Colonic mucosa (tissue), 4 donors: ENCODE measurements at places on chromosomes 1 and 21.

GRCh38 chr1:67053535-67053784, 488 bp downstream of the SLC35D1 start:
- peaks cover 16% of the 10 kb centered on the region for H3K4me1 ChIP-seq
- peak overlapping the region; percentile 67 for H3K4me3 ChIP-seq
- H3K36me3 ChIP-seq, result no peaks in the 10 kb centered on the region
- peak overlapping the region; percentile 92 for H3K27ac ChIP-seq
- H3K27me3 ChIP-seq, result no peaks in the 10 kb centered on the region

- no peak overlapping the region for H3K4me3 ChIP-seq
- no peak for DNase-seq
These were observed 69.5 kb downstream of the RHOU start for GRCh38 chr1:228804640-228805413.

- no peak overlapping the region for H3K27ac ChIP-seq
- H3K4me1 ChIP-seq, result no peaks in the 10 kb centered on the region
- H3K27me3 ChIP-seq, result no peaks in the 10 kb centered on the region
These were observed 25.7 kb downstream of the PER3 start for GRCh38 chr1:7809742-7810141.

DNA sequence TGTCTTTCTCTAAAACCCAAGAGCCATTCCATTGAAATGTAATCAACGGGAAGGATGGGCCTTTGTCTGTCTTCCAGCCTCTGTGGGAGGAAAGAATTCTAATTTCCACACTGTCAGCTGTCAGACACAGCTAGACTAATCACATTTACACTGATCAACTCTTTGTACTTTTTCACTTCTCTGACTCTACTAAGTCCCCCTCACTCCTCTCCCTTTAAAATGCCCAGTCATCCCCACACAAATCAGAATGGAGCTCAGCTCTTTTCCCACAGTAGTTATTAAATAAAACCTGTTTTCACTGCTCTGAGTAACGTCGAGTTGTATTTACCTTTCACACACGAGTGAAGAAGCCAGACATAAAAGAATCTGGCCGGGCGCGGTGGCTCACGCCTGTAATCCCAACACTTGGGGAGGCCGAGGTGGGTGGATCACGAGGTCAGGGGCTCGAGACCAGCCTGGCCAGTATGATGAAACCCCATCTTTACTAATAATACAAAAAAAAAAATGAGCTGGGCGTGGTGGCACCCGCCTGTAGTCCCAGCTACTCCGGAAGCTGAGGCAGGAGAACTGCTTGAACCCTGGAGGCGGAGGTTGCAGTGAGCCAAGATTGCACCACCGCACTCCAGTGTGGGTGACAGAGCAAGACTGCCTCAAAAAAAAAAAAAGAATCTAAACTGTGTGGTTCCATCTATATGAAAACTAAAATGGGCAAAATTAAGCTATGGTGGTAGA, 13.3 kb downstream of the ZBTB8OS start:
- H3K27ac ChIP-seq, result no peak overlapping the region
- no peak for DNase-seq
- H3K36me3 ChIP-seq, result no peaks in the 10 kb centered on the region
- H3K27me3 ChIP-seq, result no peaks in the 10 kb centered on the region
- no peak overlapping the region for H3K4me3 ChIP-seq

DNA sequence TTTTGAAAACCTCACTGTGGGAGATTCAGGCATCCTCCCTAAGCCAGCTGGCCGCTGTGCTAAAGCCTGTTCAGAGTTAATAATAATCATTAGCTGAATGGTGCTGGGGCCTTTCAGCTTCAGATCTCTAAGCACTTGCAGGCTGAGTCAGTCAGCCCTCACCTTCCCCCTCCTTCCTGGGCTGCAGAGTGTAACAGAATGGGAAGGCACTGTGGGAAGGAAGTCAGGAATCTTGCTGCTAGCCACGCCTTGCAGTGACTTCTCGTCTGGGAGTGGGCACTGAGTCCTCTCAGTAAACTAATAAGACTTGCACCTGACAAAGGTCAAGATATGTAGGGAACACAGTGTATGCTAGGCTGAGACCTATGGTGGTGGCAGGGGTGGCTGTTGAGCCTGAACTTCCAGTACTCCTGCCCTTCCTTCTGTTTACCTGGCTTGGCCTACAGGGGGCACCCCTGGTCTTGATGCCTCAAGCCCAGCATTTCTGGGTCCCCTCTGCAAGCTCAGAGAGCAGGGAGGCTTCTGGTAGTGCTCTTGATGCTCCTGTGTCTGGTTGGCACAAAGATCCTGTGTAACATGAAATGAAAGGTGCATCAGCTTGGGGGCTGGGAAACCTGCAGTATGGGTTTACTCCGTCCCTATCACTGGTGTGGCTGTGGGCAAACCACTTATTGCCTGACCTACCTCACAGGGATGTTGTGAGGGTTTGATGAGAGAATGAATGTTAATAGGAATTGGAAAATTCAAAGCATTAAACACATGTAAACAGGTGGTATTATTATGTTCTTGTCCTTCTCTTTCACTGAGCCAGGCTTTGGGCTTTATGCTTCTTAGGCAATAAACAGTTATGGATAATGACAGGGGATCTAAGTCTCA, 6.0 kb downstream of the CYB561D1 start:
- H3K27ac ChIP-seq, result peak overlapping the region; percentile 28
- H3K4me1 ChIP-seq, result peaks cover 16% of the 10 kb centered on the region
- peaks cover 5% of the 10 kb centered on the region for H3K36me3 ChIP-seq
- no peak overlapping the region for H3K4me3 ChIP-seq

DNA sequence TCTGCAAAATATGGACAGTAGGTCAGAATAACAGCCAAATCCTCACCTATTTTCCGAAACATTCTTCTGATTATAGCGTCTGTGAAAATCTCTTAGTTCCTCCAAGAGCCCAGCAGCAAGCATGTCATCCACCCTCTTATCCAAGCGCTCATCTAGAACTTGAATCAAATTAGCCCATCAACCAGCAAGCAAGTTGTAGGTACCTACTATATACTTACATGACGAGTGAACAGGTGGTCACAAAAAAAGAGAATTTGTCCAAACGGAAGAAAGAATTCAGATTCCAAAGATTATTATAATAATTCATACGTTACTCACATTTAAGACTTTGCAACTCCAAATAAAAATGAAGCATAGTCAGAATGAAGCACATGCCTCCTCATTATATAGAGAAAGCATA, 35.4 kb downstream of the TRIT1 start:
- peaks cover 14% of the 10 kb centered on the region for H3K4me1 ChIP-seq
- no peak overlapping the region for H3K27ac ChIP-seq
- H3K27me3 ChIP-seq, result no peaks in the 10 kb centered on the region
- peaks cover 4% of the 10 kb centered on the region for H3K36me3 ChIP-seq
- no peak overlapping the region for H3K4me3 ChIP-seq
- no peak for DNase-seq

- peak within 1 kb of the TSS; percentile 67 for H3K4me3 ChIP-seq
- H3K4me1 ChIP-seq, result peaks cover 9% of the 10 kb centered on the region
- H3K27me3 ChIP-seq, result no peaks in the 10 kb centered on the region
- H3K36me3 ChIP-seq, result no peaks in the 10 kb centered on the region
These were observed at the start of gene GLMP for GRCh38 chr1:156295391-156295947. GLMP (minus strand) TSS chr1:156295679; CDS start chr1:156295645, 34 bp downstream.

DNA sequence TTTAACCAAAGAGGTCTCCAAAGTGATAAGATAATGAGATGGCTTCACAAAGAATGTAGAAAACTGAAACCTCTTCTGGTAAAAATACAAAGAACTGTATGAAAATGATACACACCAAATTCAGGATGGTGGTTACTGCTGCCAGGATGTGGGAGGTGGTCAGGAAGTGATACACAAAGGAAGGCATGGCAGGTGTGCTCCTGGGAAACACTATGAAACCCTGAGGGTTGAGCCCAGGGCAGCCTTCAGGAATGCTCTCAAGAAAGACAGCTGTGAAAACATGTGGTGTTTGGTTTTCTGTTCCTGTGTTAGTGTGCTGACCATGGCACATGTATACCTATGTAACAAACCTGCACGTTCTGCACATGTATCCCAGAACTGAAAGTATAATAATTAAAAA, 109.3 kb downstream of the NTNG1 start:
- DNase-seq, result no peak
- H3K4me1 ChIP-seq, result no peaks in the 10 kb centered on the region
- no peaks in the 10 kb centered on the region for H3K36me3 ChIP-seq
- H3K27ac ChIP-seq, result no peak overlapping the region

DNA sequence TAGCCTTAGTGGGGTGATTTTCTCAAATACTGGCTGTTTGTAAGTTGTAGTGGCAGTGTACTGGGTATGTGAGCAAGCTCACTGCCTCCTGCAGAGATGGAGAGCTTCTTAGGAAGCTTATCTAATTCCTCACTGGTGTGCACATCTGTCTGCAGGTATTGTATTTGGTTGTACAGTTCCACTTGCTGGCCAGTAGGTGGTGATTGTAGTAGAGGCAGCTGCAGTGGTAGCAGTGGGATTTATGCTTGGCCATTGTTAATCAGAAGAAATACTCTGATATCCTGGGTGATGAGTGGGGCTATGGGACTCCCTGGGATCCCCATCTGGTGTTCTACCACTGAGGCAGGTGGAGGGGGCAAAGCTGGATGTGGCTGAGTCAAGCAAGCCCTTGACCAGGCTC, 276.1 kb upstream of the SPAG17 start:
- no peak overlapping the region for H3K4me3 ChIP-seq
- H3K27me3 ChIP-seq, result no peaks in the 10 kb centered on the region
- DNase-seq, result no peak
- H3K36me3 ChIP-seq, result no peaks in the 10 kb centered on the region

GRCh38 chr1:174995121-174995520, 4.6 kb upstream of the CACYBP start:
- H3K36me3 ChIP-seq, result no peaks in the 10 kb centered on the region
- H3K27me3 ChIP-seq, result no peaks in the 10 kb centered on the region
- DNase-seq, result no peak
- no peak overlapping the region for H3K27ac ChIP-seq

DNA sequence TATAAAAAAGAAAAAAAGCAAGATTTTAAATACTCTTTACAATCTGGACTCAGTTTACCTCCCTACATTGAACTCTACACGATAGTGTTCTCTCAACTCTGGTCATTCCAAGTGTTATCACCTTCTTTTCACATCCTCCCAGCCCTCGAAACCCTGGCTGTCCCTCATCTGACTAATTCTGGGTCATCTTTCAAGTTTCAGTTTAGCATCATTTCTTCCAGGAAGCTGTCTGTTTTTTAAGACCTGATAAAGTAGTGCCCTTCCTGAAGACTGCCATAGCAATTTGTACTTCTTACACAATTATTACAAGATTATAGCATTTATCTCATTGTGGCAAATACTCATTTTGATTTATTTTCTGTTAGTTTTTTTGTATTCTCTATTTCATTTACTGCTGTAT, 1.2 kb downstream of the ALG14 start:
- peak overlapping the region; percentile 87 for H3K27ac ChIP-seq
- H3K4me1 ChIP-seq, result no peaks in the 10 kb centered on the region
- H3K36me3 ChIP-seq, result no peaks in the 10 kb centered on the region
- no peaks in the 10 kb centered on the region for H3K27me3 ChIP-seq

GRCh38 chr21:36858320-36858957, 108.0 kb downstream of the HLCS start:
- H3K27ac ChIP-seq, result no peak overlapping the region
- no peaks in the 10 kb centered on the region for H3K36me3 ChIP-seq
- no peaks in the 10 kb centered on the region for H3K4me1 ChIP-seq
- no peaks in the 10 kb centered on the region for H3K27me3 ChIP-seq
- no peak for DNase-seq

- H3K27me3 ChIP-seq, result no peaks in the 10 kb centered on the region
- H3K36me3 ChIP-seq, result no peaks in the 10 kb centered on the region
- H3K4me3 ChIP-seq, result no peak overlapping the region
- no peak for DNase-seq
- H3K27ac ChIP-seq, result no peak overlapping the region
These were observed 641.5 kb upstream of the PLXNA2 start for GRCh38 chr1:208885650-208886049.

GRCh38 chr1:236472850-236473788, 50.7 kb upstream of the LGALS8 start:
- no peaks in the 10 kb centered on the region for H3K27me3 ChIP-seq
- H3K27ac ChIP-seq, result no peak overlapping the region
- H3K4me1 ChIP-seq, result no peaks in the 10 kb centered on the region
- no peak for DNase-seq
- no peak overlapping the region for H3K4me3 ChIP-seq

DNA sequence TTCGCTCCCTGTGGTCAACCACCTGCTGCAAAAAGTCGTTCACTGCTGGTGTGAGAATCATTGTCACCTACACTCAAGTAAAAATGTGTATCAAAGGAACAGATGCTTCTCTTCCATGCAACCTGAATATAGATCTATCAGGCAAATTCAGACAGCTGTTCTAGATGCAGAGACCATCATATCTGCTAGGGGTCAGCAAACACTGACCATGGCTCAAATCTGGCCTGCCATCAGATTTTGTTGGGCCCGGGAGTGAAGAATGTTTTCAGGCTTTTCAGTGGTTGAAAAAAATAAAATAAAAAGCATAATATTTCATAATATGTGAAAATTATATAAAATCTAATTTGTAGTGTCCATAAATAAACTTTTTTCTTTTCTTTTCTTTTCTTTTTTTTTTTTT, 199.6 kb downstream of the RGS7 start:
- H3K27ac ChIP-seq, result no peak overlapping the region
- H3K4me3 ChIP-seq, result no peak overlapping the region
- no peak for DNase-seq
- no peaks in the 10 kb centered on the region for H3K27me3 ChIP-seq

GRCh38 chr1:204046346-204046745, 26.6 kb upstream of the SOX13 start:
- H3K27ac ChIP-seq, result no peak overlapping the region
- no peak for DNase-seq
- H3K4me1 ChIP-seq, result no peaks in the 10 kb centered on the region
- H3K27me3 ChIP-seq, result no peaks in the 10 kb centered on the region
- H3K36me3 ChIP-seq, result no peaks in the 10 kb centered on the region
- no peak overlapping the region for H3K4me3 ChIP-seq

DNA sequence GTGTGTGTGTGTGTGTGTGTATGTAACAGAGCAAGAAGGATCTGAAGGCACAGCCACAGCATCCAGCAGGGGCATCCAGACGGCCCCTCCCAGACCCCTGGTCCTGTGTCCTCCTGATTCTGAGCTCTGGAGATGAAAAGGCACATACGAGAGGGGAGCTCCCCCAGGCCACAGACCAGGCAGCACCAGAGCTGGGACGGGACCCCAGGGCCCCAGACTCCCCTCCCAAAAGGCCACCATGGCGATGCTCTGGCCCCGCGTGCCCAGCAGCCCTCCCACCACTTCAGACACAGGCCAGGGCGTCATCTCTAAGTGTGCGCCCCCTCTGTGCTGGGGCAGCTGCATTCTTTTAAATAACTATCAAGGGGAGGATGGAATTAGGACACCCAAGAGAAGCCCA, 245.8 kb downstream of the MATN1 start:
- H3K27me3 ChIP-seq, result no peaks in the 10 kb centered on the region
- no peaks in the 10 kb centered on the region for H3K36me3 ChIP-seq
- H3K4me1 ChIP-seq, result no peaks in the 10 kb centered on the region
- no peak for DNase-seq
- H3K27ac ChIP-seq, result no peak overlapping the region

GRCh38 chr1:7538033-7538432, 233.1 kb upstream of the VAMP3 start:
- H3K36me3 ChIP-seq, result no peaks in the 10 kb centered on the region
- H3K27me3 ChIP-seq, result no peaks in the 10 kb centered on the region
- H3K4me3 ChIP-seq, result no peak overlapping the region
- no peak overlapping the region for H3K27ac ChIP-seq

- no peaks in the 10 kb centered on the region for H3K27me3 ChIP-seq
- no peak overlapping the region for H3K4me3 ChIP-seq
- DNase-seq, result no peak
- H3K36me3 ChIP-seq, result no peaks in the 10 kb centered on the region
- no peak overlapping the region for H3K27ac ChIP-seq
These were observed 1316.8 kb upstream of the B3GALT2 start for GRCh38 chr1:194503209-194503608.

GRCh38 chr1:212915245-212916091, 34.9 kb upstream of the VASH2 start:
- H3K27ac ChIP-seq, result no peak overlapping the region
- H3K36me3 ChIP-seq, result no peaks in the 10 kb centered on the region
- no peaks in the 10 kb centered on the region for H3K27me3 ChIP-seq
